Osteoblast (primary cell): ENCODE measurements at places on chromosomes 2 and 18.
A peak's percentile ranks its signal among the peaks of the same experiment; 100 is the strongest.

- DNase-seq, result no peak
Measured at GRCh38 chr2:3670376-3670775, 12.4 kb downstream of the ALLC start.

DNA sequence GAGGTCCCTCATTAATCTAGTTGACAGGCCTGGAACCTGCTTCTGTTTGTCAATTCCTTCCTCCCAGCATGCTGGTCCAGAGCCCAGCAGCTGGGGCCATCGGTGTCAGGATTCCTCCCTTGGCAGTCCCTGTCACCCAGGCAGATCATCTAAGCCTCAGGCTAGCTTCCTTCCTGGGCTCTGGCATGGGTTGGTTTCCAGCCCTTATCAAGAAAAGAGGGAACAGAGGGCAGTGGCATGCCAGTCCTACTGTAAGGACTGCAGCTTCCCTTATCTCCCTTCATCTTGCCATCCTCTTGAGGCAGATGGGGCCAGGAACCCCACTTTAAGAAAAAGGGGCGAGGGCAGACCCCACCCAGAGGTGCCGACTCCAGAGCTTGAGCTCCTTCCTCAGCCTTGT, 10.9 kb upstream of the KCNK3 start:
- DNase-seq, result peak; percentile 3

DNA sequence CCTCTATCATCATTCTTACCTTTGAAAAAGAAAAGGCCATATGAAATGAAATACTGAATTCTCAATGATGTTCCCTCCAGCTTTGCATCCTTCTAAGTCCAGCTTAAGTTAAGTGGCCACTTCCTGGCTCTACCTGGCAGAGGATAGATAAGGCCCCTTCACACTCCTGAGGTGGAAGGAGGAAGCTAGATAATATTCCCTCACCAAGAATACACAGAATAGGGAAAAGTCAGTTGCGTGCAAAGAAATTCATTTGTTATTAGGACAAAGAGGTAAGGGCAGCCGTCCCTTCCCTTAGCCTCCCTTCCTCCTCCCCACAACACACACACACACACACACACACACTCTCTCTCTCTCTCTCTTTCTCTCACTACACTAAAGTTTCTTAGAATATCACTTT, 37.5 kb downstream of the OLA1 start:
- no peak for DNase-seq

GRCh38 chr2:97935719-97936161, 60.0 kb downstream of the TMEM131 start:
- no peak for DNase-seq

DNA sequence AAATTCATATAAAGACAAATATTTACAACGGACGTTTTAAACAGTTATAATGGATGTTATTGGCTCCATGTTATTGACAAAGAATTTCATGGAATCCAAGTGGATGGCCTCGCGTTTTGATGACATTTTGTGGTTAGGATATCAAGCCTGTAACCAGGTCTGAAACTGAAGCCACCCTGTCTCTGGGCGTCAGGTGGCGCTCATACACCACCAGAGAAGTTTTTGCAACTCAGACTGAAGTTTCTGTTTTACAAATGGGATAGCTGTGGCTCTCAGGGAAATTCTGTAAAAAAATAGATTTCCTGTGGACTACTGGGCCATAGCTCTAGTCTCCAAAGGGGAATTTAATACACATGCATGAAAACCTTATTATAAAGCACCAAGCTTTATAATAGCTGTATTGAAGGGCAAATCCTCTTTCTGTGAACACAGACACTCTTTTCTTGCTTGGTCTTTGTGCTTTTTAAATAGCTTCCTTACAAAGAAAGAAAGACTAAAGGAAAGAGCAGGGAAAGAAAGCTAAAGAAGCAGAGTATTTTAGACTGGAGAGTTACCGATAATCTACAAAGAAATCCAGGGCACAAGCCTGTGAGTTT, 86.7 kb downstream of the C18orf54 start:
- peak; percentile 68 for DNase-seq

GRCh38 chr18:57792631-57793301, 10.3 kb downstream of the ATP8B1 start:
- DNase-seq, result peak; percentile 67

DNA sequence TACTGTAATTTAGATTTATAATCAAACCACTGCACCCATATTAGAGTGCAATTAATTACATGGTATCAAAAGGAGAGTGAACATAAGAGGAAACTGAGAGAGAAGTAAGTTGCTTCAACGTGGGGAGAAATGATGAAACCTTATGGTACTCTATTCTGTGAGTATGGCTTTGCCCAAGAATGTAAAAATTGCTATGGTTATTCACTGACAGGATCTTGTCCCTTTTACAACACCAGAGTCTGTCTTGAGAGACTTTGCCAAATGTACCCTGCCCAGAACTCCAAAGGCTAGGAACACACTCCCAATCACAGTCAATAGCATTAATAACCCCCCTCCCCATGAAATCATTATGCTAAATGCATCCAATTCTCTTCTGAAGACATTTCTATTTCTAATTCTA, 974.8 kb upstream of the POU3F3 start:
- no peak for DNase-seq

- DNase-seq, result peak; percentile 90
Measured at GRCh38 chr18:36128530-36128870, 640 bp downstream of the SLC39A6 start.

DNA sequence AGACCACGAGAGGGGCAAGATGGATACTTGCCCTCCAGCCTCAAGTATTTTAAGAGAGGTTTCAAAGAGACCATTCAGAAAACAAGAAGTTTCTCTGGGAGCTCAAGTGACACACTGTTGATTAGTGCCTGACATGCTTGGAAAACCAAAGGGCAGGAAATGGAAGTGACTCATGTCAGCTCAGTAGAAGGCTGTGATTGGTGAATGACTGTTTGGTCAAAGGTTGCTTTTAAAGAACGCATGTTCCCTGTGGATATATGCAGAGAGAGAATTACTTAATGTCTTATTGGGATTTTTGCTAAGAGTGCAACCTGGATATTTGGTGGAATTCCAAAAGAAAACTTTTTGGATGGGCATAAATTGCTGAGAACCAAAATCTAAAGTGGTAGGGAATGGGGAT, 549.9 kb downstream of the XIRP2 start:
- DNase-seq, result no peak

- no peak for DNase-seq
Measured at GRCh38 chr2:95578539-95578938, 13.3 kb upstream of the TRIM43 start.

GRCh38 chr2:112162341-112162740, 24.2 kb downstream of the FBLN7 start:
- DNase-seq, result no peak

DNA sequence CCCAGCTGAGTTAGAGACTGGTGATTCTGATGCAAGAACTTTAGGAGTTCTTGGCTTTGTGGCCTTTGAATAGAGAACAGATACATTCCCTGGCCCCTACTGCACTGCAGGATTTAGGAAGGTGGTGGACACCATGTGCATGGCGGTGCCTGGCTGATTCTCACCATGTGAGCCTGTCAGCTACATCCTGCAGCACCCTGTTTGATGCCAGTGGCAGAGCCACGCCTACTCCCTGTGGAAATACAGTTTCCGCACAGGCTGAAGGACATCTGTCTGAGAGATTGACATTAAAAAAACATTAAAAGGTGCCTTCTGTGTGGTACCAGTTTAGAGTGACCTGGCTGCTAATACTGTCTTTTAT, 50.0 kb downstream of the KCNE4 start:
- DNase-seq, result no peak

DNA sequence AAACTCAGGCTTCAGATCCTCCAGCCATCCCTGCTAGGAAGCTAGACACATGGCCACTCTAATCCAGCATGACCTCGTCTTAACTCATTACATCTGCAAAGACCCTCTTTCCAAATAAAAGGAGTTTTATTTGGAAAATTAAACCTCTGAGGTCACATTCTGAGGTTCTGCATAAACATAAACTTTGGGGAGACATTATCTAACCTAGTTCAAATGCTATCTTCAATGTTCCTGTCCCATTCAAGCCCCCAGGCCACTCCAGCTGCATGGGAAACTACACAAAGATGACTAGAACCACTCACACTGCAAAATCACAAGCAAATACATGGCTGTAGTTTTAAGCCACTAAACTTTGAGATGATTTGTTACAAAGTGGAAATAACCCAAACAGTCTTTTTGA, 99.0 kb upstream of the RNF152 start:
- DNase-seq, result no peak
